ENCODE measurements at places on chromosomes 11 and 22.

GRCh38 chr11:11279956-11280689 is 72.9 kb downstream of the CSNK2A3 start:
- peak; percentile 73 for DNase-seq

- no peak for DNase-seq
Observed at GRCh38 chr11:119041821-119042514, 11.3 kb upstream of the SLC37A4 start.

DNA sequence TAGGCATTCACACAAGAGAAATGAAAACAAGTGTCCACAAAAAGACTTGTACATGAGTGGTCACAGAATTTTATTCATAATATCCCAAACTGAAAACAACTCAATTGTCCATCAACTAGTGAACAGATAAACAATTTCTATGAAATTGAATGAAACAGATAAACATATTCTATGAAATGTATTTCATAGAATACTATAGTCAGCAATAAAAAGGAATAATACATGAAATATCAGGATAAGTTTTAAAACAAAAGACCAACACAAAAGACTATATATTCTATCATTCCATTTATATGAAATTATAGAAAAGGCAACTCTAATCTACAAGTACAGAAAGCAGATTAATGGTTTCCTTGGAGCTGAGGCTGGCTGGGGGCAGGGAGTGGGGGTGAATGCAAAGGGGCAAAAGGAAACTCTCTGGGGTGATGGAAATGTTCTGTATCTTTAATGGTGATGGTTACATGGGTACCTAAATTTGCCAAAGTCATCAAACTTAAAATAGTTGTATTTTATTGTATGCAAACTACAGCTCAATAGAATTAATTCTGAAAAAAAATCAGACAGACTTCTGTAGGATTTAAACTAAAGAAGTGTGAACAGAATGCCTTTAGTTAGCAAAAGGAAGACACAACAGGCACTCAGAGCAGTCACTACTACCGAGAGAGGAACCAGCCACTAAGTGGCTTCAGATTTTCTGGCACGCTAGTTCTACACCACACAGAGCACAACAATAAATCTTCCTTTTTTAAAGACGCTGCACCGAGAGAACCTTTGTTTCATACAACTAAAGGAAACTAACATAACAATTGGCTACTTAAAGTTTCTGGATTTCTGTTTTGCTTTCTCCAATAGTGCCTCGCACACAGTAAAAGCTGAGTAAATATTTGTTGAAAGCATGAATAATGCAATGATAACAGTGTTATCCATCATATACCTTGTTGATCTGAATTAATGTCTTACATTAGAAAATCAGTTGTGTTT is 15.4 kb downstream of the CCDC34 start:
- DNase-seq: no peak

- DNase-seq: no peak
Observed at GRCh38 chr11:24070435-24070834, 426.4 kb upstream of the LUZP2 start.

GRCh38 chr11:10938650-10939387 is 81.0 kb upstream of the ZBED5 start:
- no peak for DNase-seq

- no peak for DNase-seq
Observed at GRCh38 chr11:99410636-99411035, 389.9 kb downstream of the CNTN5 start.

- no peak for DNase-seq
Observed at GRCh38 chr11:21975242-21975641, 217.6 kb upstream of the ANO5 start.

- no peak for DNase-seq
Observed at GRCh38 chr11:7573558-7574296, 59.9 kb downstream of the PPFIBP2 start.

- no peak for DNase-seq
Observed at GRCh38 chr11:15807827-15808226, 548.5 kb downstream of the SOX6 start.

DNA sequence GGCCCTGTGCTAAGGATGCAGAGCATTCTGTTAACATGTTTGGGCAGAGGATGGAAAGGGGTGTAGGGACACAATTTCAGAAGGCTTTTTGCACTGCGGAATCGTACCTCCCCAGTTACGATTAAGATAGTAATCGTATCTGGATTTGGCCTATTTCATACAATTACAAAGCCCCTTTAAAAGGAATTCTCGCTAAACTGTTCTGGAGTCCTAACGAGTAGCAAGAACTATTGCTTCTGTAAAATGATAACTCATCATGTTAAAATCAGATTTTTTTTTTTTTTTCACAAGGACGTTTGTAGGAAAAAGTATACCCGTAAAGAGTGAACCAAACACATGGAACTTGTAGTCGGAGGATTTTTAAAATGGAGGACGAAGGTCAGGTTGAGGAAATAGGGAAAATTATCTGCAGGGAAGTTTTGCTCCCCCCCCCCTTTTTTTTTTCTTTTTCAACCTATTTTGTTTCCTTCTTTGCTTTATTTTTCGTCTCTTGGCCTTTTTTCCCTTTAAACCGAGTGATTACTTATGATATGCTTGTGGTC is 934 bp downstream of the HSD17B12 start:
- peak; percentile 79 for DNase-seq

DNA sequence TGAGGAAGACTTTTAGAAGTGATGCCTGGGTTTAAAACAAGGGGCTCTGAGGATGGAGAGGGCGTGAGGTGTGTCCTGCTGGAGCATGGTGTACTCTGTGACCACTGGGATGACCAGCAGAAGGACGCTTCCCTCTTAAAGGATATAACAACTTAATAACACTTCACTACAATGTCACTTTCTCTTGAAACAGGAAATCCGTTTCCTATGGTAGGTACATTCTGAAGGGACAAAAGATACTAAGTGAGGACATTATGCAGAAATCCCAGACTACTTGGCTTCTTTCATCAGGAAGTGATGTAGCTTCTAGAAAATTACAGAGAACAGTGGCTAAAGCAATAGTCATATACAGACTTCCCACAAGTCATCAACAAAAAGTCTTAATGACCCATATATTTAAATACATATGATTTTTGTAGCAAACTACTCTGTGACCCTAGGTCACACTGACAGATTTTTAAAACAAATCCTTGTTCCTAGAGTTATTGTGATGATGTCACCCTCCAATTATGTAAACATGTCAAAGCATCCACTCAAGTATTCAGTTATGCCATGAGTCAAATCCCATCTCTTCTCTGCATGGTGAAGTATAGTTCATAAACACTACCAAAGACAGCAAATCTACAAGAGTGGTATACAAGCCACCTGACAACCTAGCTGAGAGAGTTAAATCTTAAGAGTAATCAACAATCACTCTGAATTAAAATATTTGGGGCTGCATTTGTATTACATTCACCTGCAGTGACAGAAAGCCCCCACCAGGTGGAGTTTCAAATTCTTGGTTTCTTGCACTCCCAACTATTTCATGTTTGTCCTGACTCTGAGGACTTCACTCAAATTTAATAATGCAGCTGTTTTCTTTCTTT is 32.8 kb downstream of the PITPNB start:
- DNase-seq: peak; percentile 71

- DNase-seq: no peak
Observed at GRCh38 chr11:2783536-2784082, 83.8 kb upstream of the KCNQ1OT1 start.

DNA sequence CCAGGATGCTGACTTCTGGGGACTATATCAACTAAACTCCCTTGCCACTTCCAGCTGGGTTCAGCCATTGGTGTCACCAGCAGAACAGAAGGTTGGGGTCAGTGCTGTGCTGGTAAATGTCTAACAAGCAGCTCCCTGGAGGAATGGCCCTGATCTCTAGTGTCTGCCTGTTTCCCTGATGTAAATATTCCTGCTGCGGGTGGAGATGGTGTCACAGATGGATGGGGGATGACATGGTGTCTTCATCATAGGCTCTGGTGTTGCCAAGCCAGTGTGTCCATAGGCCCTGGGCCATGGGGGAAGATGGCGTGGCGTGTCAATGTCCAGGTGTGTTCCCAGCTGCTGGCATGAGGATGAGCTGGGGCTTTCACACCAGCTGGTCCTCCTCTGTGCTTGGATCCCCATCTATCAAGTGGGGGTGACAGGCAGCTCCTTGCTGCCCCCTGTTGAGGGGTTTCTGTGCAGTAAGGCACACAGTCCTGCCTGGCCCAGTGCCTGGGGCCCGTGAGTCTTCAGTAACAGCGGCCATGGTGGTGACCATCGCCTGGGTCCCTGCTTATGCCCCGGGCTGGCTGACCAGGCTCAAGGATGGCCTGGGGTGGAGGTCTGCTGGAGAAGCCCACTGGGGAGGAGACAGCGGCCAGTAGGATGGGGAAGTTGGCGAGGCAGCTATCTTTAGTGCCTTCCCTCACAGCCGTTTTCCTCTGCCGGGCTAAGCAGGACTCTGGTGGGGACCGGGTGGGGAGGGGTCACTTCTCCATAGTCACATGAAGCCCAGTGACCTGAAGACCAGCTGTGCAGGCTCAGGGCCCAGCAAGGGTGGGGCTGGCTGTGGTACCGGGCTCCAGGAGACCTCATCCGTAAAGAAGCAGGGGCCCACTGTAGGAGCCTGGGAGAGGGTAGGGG is 12.7 kb downstream of the RPL3 start:
- DNase-seq: no peak

DNA sequence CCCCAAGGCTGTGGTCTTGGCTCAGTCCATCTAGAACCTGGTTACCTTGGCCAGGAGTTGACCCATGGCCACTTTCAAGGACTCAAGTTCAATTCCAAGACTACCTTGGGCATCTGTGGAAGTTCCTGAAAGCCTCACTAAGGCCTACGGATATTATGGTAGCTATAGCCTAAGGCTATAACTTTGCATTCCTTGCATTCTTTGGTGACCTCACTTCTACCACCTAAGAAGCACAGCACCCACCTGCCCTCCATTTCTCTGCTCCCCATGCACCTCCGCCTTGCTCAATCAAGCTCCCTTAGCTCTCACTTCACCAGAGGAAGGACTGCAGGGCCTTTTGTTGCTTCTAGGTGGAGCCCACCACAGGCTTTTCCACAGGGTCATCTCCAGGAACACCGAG is 50.3 kb upstream of the GALNT18 start:
- no peak for DNase-seq

DNA sequence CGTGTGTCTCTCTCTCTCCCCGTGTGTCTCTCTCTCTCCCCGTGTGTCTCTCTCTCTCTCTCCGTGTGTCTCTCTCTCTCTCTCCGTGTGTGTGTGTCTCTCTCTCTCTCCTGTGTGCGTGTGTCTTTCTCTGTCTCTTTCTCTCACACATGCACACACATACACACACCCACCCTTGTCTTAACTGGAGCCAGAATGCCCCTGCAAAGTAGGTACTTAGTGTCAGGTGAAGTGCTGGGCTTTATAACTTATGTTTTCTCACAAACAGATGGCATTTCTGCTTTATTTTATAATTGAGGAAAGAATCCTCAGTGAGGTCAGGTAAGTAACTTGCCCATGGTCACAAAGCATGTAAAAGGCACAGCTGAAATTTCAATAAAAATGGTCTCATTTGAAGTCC is 106.0 kb downstream of the CSNK2A3 start:
- DNase-seq: no peak

GRCh38 chr11:34909415-34909814 is 6.8 kb downstream of the APIP start:
- no peak for DNase-seq

GRCh38 chr22:25736378-25737011 is 5.5 kb upstream of the MYO18B start:
- DNase-seq: no peak

DNA sequence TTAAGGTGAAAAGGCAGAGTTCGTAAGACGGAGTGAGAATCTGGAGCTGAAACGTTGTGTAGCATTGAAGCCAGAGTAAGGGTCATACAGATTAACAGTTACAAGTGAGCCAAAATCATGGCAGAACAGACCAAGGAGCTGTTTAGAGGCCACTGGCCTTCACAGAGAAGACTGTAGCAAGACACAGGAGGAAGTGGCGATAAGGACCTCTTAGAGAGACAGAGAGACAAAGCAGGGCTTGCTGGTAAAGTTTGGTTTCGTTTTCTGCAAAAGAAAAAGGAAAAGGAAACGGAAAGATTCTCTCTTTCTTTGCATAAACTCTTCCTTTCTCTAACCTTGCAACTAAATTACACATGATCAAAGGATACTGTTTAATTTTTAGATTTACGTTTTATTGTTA is 83.0 kb downstream of the AASDHPPT start:
- DNase-seq: no peak

DNA sequence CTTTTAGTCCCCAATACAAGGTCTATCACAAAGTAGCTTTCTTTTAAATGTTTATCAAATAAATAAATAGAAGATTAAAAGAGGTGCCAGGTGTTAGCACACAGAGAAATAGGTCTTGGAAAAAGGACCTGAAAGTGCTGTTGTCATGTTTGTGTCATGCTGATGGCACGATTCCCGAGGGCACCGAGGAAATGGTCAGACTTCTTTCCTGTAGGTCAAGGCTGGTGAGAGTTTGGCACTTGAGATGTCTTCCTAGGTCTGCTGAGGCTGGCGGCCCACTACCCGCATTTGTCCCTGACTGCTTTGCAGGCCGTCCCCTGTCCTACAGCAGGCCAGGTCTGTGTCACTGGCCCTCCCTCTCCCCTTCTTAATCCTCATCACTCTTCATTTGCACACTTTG is 112.1 kb downstream of the ATXN10 start:
- DNase-seq: no peak

GRCh38 chr11:79100093-79100910 is 340.5 kb downstream of the TENM4 start:
- peak; percentile 56 for DNase-seq

GRCh38 chr11:11347592-11347991 is 5.5 kb downstream of the CSNK2A3 start:
- DNase-seq: peak; percentile 88

- no peak for DNase-seq
Observed at GRCh38 chr11:12868315-12869073, 140.6 kb upstream of the RASSF10 start.

GRCh38 chr22:36358533-36359469 is 29.0 kb downstream of the MYH9 start:
- no peak for DNase-seq

DNA sequence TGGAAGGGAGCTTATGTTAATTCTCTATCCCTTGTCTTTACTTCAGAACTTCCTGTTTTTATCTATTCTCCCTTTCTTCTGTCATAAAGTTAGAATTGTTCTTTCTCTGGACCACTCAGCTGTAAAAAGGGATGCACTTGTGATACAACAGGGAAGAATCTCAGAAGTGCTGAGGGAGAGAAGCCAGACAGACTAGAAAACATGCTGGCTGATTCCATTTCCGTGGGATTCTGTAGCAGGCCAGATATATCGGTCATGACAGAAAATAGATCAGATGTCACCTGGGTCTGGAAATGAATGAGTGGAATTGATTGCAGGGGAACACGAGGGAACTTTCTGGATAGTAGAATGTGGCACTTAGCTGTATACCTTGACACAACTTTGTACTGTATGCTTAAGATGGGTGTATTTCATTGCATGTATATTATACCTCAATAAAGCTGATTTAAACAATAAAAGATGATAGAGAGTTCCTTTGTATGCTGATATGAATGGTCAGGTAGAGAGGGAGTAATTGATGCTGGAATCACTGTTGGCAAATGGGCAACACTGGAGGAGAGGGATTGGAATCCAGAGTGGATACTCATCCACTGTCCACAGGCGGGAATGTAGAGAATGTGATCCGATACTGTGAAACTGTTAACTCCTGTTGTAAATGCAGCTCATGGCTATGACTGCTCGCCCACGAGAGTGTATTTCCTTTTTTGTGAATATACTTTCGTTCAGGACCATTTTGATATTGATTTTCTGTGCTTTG is 59.6 kb downstream of the ATXN10 start:
- no peak for DNase-seq
